A549 treated with GW870086 at 1 μM for 4 hours (cell line): ENCODE measurements at places on chromosomes 11 and 22. TPM values are rescaled to one million over a fixed set of nuclear protein-coding genes. Genes with fewer than 3 reads are reported as not detected.

Gene MS4A6A
- total RNA-seq, result not detected in 5 replicates

Gene LIF
- total RNA-seq, result 24.1 to 38.9 TPM (median 37.0 TPM) in 5 replicates

Gene PKNOX2
- total RNA-seq, result 0.05 TPM in 1 of 5 replicates, not detected in the others

Gene SNAP29
- 11.0 to 19.2 TPM (median 17.4 TPM) in 5 replicates for total RNA-seq

Gene CDC42EP2
- total RNA-seq, result 17.3 to 23.6 TPM (median 20.1 TPM) in 5 replicates

Gene RIMBP3C
- 0.11 to 0.37 TPM (median 0.24 TPM) in 5 replicates for total RNA-seq

Gene MMP27
- total RNA-seq, result not detected in 5 replicates

Gene FDXACB1
- 1.6 to 2.3 TPM (median 1.7 TPM) in 5 replicates for total RNA-seq
